ENCODE measurements at places on chromosomes 3 and 15.

- no peaks in the 10 kb centered on the region for H3K4me1 ChIP-seq
- no peak overlapping the region for H3K4me3 ChIP-seq
- DNase-seq, result no peak
These were observed 24.0 kb upstream of the TRH start for GRCh38 chr3:129950318-129951046.

GRCh38 chr3:16896094-16896627 lies 11.4 kb downstream of the PLCL2 start:
- no peak overlapping the region for H3K4me3 ChIP-seq
- no peak for DNase-seq
- H3K36me3 ChIP-seq, result no peaks in the 10 kb centered on the region
- H3K4me1 ChIP-seq, result no peaks in the 10 kb centered on the region
- H3K27me3 ChIP-seq, result peaks cover 4% of the 10 kb centered on the region

- no peaks in the 10 kb centered on the region for H3K36me3 ChIP-seq
- no peak for DNase-seq
- H3K27me3 ChIP-seq, result no peaks in the 10 kb centered on the region
These were observed 7.7 kb upstream of the GOLGB1 start for GRCh38 chr3:121757087-121757811.

DNA sequence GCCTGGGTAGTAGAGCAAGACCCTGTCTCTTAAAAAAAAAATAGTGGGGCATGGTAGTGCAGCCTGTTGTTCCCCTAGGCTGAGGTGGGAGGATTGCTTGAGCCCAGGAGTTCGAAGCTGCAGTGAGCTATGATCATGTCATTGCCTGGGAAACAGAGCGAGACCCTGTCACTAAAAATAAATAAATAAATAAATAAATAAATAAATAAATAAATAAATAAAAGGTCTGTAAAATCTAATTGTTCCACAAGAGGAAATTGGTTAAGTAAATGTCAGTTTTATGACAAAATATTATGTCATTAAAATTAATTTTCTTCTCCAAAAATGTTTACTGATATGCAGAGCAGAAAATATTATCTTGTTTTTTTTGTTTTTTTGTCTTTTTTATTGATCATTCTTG lies 5.3 kb downstream of the CRELD1 start:
- peaks cover 23% of the 10 kb centered on the region for H3K4me1 ChIP-seq
- H3K27me3 ChIP-seq, result no peaks in the 10 kb centered on the region
- H3K4me3 ChIP-seq, result no peak overlapping the region
- peaks cover 47% of the 10 kb centered on the region for H3K36me3 ChIP-seq
- DNase-seq, result no peak

DNA sequence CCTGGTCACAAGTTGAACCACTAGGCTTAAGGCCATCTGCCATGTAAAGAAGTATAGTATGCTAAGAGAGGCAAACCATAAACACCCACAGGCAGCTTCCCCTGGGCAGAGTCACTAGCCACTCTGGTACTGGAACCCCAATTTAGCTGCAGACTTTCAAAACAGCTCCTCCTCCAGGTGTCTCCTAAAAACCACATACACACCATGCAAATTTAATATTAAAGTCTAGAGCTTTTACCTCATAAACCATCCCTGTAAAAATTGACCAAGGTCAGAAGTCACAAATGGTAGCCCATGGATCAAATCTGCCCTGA lies 99.1 kb upstream of the STT3B start:
- no peak overlapping the region for H3K4me3 ChIP-seq
- H3K27me3 ChIP-seq, result no peaks in the 10 kb centered on the region
- DNase-seq, result no peak
- no peaks in the 10 kb centered on the region for H3K36me3 ChIP-seq
- no peak overlapping the region for H3K27ac ChIP-seq
- no peaks in the 10 kb centered on the region for H3K4me1 ChIP-seq

- no peak overlapping the region for H3K27ac ChIP-seq
- DNase-seq, result no peak
- H3K27me3 ChIP-seq, result peaks cover 65% of the 10 kb centered on the region
- no peak overlapping the region for H3K4me3 ChIP-seq
These were observed 316.9 kb upstream of the TLE3 start for GRCh38 chr15:70414626-70415025.

DNA sequence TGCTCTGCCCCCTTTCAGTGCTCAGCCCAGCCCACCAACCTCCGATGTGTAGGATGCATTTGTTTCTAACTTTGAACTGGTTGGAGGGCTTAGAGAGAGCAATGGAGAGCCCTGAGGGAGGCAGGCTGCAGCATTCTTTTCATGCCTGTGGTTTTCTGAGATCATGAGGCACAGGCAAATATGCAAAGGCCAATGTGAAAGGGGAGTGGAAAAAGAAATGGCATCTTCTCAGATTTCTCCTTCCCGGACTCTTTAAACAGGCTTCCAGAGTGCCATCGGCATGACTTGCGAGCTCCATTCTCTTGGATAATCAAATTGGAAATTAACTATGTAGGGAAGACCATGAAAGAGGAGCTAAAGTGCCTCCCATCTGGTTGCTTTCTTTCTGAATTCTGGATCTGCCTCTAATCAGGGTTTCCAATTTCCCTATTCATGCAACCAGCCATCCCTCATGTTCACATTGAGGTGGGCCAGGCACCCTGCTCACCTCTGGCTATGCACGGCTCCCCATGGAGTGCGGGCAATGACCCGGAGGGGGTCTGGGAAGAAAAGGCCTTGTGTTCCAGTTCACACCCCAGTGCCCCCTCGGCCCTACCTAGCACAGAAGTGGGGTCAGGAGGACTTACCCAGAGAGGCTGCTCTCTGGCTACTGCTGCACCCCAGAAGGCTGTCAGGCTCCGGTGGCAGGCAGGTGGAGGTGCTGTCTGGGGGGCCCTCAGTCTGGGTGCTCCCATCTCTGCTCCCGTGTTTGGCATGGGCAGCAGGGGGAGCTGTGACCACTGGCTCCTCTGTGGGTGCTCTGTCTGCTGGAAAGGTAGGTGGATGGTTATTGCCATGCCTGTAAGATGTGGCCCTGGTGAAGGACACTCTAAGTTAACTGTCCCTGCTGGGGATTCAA lies 16.1 kb downstream of the AMOTL2 start:
- no peak overlapping the region for H3K27ac ChIP-seq
- H3K36me3 ChIP-seq, result no peaks in the 10 kb centered on the region
- H3K4me3 ChIP-seq, result no peak overlapping the region
- 0 out of 3 replicates have a peak, but pooled peaks cover 3% of the 10 kb centered on the region for H3K27me3 ChIP-seq

- no peak overlapping the region for H3K4me3 ChIP-seq
- H3K36me3 ChIP-seq, result no peaks in the 10 kb centered on the region
- H3K27ac ChIP-seq, result no peak overlapping the region
- H3K4me1 ChIP-seq, result peaks cover 18% of the 10 kb centered on the region
- no peak for DNase-seq
These were observed 25.8 kb upstream of the GOLGA6C start for GRCh38 chr15:75232252-75232813.

DNA sequence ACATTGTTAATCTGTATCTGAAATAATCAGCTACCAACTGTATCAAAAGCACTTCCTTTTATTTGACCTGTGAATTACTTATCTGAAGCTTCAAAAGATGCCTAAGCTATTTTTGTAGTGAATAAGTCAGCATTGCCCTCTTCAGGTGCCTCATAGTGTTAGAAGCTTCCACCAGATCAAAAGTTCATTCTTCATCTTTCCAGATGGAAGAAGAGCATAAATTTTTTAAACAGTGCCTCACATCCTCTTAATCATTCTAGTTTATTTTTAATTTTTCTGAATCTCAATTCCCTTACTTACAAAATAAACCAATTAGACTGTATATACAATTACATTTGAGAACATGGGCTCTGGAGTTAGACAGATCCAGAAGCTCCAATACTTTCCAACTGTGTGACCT lies 65.0 kb downstream of the MYO5A start:
- H3K36me3 ChIP-seq, result no peaks in the 10 kb centered on the region
- H3K27me3 ChIP-seq, result peaks cover 15% of the 10 kb centered on the region
- no peak for DNase-seq
- no peak overlapping the region for H3K27ac ChIP-seq

All from K562 (cell line).